Liver (tissue), 10 donors: ENCODE measurements at places on chromosomes 2 and 18. TPM values are rescaled to one million over a fixed set of nuclear protein-coding genes. Genes with fewer than 3 reads are reported as not detected.

Gene CIDEA
- polyA plus RNA-seq, result not detected

Gene ANKRD44
- polyA plus RNA-seq, result 3.8 TPM

Gene MOCOS
- polyA plus RNA-seq, result 13.0 TPM

Gene VWC2L
- polyA plus RNA-seq, result not detected

Gene DNAJC5G
- not detected for polyA plus RNA-seq

Gene MAP4K4
- polyA plus RNA-seq, result 13.6 TPM

Gene NTSR2
- not detected for polyA plus RNA-seq

Gene UGP2
- polyA plus RNA-seq, result 182 TPM

Gene UGT1A5
- 1.8 TPM for polyA plus RNA-seq

Gene MAP3K19
- polyA plus RNA-seq, result not detected

Gene PPP1CB
- polyA plus RNA-seq, result 33.3 TPM

Gene LYG1
- 0.52 TPM for polyA plus RNA-seq

Gene CFAP65
- polyA plus RNA-seq, result not detected

Gene IGFBP5
- polyA plus RNA-seq, result 15.7 TPM

Gene BCL2
- polyA plus RNA-seq, result 0.69 TPM

Gene EFEMP1
- 3.9 TPM for polyA plus RNA-seq

Gene DRC1
- not detected for polyA plus RNA-seq

Gene PCARE
- polyA plus RNA-seq, result not detected

Gene PREPL
- 7.9 TPM for polyA plus RNA-seq

Gene CMPK2
- polyA plus RNA-seq, result 2.9 TPM

Gene SEMA4C
- 13.0 TPM for polyA plus RNA-seq

Gene HAAO
- polyA plus RNA-seq, result 140 TPM

Gene NAT8
- polyA plus RNA-seq, result 67.5 TPM

Gene ZAP70
- polyA plus RNA-seq, result 1.3 TPM

Gene NOSTRIN
- 5.5 TPM for polyA plus RNA-seq

Gene PLCL1
- 0.12 TPM for polyA plus RNA-seq

Gene EFR3B
- 0.14 TPM for polyA plus RNA-seq

Gene GPR35
- 0.30 TPM for polyA plus RNA-seq

Gene TPO
- not detected for polyA plus RNA-seq

Gene SIGLEC15
- polyA plus RNA-seq, result 0.24 TPM
